Mesenchymal stem cell (in vitro differentiated cells and primary cell): ENCODE measurements at places on chromosomes 3 and 15.
A peak's percentile ranks its signal among the peaks of the same experiment; 100 is the strongest.

DNA sequence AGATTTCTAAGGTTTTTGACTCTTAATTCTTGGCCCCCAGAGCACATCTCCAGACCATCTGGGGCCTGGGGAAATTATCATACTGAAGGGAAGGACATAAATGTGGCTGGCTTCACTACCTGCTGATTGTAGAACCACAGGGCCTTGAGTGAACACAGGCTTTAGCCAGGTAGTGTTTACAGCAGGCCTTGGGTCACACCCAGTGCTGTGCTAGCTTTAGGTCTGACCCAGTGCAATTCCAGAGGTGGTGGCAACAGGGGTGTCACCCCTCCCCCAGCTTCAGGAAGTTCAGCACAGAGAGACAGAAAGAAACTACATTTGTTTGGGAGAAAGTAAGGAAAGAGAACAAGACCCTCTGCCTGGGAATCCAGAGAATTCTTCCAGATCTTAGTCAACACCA, 24.1 kb downstream of the PDCD10 start:
- no peak overlapping the region for H3K27ac ChIP-seq
- DNase-seq, result no peak
- H3K27me3 ChIP-seq, result no peaks in the 10 kb centered on the region
- H3K4me1 ChIP-seq, result no peaks in the 10 kb centered on the region
- H3K4me3 ChIP-seq, result no peak overlapping the region

DNA sequence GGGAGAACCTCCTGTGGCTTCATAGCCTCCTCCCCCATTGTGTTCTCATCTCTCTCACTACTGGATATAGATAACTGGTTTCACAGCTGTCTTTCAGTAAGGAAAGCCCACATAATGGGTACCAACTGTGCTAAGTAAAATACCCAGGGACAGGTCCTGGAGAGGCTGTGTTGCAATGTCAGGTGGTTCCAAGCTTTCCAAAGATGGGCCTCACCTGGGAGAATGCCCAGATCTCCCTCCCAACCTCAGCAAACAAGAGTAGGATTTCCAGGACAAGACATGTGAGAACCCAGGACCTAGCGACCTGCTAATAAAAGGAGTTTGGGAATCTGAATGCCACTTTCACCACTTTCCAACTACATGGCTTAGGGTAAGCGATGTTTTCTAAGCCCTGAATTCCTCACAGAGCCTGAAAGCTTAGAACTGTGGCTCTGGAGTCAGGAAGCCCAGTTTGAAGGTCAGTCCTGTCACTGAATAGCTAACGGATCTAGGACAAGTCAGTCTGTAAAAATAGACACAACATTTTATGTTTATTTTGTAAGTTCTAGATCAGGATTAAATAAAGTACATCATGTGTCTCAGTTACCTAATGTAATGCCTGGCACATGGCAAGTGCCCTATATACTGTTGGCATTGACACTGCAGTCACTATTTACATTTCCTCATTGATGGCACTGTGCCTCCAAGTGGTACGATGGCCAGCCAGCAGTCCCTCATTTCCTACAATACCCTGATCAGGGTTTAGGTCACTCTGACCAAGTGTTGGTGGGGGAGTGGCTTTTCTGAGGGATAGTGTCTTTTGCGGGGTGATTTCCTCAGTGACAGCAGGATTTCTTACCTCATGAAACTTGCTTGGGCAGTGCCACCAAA, 11.9 kb downstream of the CERS3 start:
- no peak for DNase-seq
- H3K27me3 ChIP-seq, result no peaks in the 10 kb centered on the region
- H3K4me3 ChIP-seq, result no peak overlapping the region
- no peaks in the 10 kb centered on the region for H3K4me1 ChIP-seq

DNA sequence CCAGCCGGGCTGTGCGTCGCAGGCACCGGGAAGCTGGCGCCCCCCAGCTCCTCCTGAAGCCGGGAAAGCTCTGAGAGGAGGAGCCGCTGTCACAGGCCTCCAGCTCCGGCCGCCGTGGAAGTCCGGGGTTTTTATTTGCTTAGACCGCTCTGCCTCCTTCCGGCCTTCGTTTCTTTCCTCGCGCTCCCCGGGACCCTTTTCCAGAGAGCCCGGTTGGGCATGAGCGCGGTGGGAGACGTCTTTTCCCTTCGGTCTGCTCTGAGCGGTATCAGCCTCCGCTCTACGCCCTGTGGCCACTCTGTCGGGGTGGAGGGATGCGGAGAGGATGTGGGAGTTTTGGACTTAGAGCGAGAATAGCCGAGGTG, 559 bp downstream of the SENP5 start:
- H3K4me3 ChIP-seq, result peak overlapping the region; percentile 100
- H3K27ac ChIP-seq, result peak overlapping the region; percentile 67
- peak; percentile 61 for DNase-seq
- H3K36me3 ChIP-seq, result peaks cover 5% of the 10 kb centered on the region
- no peaks in the 10 kb centered on the region for H3K27me3 ChIP-seq

GRCh38 chr3:1955750-1956149, 142.9 kb upstream of the CNTN4 start:
- no peak overlapping the region for H3K4me3 ChIP-seq
- no peaks in the 10 kb centered on the region for H3K4me1 ChIP-seq
- no peak for DNase-seq
- no peak overlapping the region for H3K27ac ChIP-seq
- no peaks in the 10 kb centered on the region for H3K27me3 ChIP-seq

DNA sequence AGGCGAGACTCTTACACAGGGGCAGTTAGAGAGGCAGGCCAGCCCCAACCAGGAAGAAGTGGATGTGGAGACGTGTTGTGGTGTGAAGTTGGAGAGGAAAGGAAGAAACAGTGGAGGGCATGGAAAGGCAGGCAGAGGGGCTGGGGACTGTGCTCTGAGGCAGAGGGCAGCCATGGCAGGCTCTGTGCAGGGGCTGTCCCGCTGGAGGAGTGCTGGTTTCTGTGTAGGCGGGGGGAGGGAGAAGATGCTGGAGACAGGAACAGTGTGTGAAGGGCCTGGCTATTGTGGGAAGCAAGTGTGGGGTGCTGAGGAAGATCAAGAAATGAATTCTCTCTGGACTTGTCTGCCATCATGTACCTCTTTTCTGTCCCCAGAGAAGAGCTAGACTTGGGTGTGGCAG, 21.0 kb downstream of the SNAPC5 start:
- H3K36me3 ChIP-seq, result peaks cover 7% of the 10 kb centered on the region
- peaks cover 9% of the 10 kb centered on the region for H3K4me1 ChIP-seq
- no peak for DNase-seq
- H3K4me3 ChIP-seq, result no peak overlapping the region

DNA sequence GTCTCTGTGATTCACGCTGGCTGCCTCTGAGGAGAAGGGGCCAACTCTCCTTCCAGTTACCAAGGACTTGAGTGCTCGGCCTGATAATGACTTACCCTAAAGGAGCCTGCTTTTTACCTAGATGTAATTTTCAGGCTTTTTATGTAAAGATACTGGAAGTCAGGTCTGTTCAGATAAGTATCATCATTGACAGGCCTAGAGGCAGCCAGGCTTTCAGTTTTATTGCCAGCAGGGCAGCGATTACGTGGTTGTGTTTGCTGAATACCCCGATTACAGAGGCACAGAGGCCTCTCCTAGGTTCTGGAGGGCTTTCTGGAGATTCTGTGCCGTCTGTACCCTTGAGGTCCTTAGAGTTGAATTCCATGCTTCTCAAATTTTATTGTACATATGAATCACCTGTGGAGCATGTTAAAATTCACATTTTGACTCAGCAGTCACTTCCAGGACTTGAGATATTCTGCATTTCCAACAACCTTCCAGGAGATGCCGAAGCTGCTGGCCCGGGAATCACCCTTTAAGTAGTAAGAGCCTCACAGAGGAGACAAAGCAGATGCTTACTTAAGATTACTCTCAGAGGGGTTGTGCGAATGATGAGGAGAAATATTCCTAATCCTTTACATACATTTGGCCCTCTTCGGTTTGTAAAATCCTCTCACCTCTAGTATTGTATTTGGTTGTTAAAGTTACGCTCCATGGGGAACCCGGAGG, 160.1 kb upstream of the BHLHE40 start:
- H3K4me3 ChIP-seq, result no peak overlapping the region
- no peak for DNase-seq
- peaks cover 23% of the 10 kb centered on the region for H3K4me1 ChIP-seq
- peaks cover 9% of the 10 kb centered on the region for H3K36me3 ChIP-seq
- H3K27ac ChIP-seq, result no peak overlapping the region
- H3K27me3 ChIP-seq, result peaks cover 3% of the 10 kb centered on the region

- H3K4me1 ChIP-seq, result no peaks in the 10 kb centered on the region
- no peaks in the 10 kb centered on the region for H3K36me3 ChIP-seq
- no peak for DNase-seq
Measured at GRCh38 chr15:93855181-93855826, 376.1 kb upstream of the MCTP2 start.

GRCh38 chr3:182241766-182242488, 530.2 kb downstream of the SOX2 start:
- no peaks in the 10 kb centered on the region for H3K27me3 ChIP-seq
- no peaks in the 10 kb centered on the region for H3K36me3 ChIP-seq
- peak overlapping the region; percentile 22 for H3K27ac ChIP-seq
- peak; percentile 24 for DNase-seq
- peaks cover 3% of the 10 kb centered on the region for H3K4me1 ChIP-seq

DNA sequence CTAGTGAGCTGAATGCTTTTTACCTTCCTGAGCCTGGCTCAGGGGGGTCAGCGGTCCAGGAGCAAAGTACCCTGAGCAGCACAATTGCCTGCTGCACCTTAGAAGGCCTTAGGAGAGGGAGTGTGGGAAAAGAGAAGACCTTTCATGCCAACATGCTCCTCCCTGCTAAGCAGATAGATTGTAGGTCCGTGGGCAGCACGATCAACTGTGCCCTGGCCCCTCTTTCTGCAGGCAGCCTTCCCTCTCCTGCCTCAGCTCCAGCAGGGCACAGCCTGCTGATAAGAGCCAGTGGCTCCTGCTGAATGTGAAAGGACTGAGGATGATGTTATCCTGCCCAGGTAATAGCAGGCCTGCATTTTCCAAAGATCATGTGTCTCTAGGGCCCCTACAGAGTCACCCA, 4.1 kb downstream of the CORO2B start:
- H3K4me3 ChIP-seq, result no peak overlapping the region
- no peak overlapping the region for H3K27ac ChIP-seq
- peaks cover 67% of the 10 kb centered on the region for H3K4me1 ChIP-seq
- no peaks in the 10 kb centered on the region for H3K27me3 ChIP-seq
- no peak for DNase-seq

DNA sequence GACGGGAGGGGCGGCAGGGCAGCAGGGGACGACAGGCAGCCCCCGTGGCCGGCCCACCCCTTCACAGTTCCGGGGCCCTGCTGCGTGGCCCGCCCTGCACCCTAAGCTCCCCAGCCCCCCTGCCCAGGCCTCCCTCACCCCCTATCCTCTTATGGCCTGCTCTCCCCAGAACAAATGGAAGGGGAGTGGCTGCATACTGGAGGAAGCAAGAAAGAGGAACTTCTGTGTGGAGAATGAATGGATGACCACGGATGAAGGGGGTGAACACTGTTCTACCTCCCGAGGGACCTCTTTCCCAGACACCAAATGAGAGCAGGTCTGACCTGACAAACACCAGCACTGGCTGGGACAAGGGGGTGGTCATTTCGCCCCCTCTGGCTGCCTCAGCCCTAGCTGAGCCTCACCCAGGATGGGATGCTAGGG, 25.0 kb downstream of the SEC61A1 start:
- DNase-seq, result no peak
- peaks cover 54% of the 10 kb centered on the region for H3K4me1 ChIP-seq
- H3K27ac ChIP-seq, result no peak overlapping the region
- peaks cover 11% of the 10 kb centered on the region for H3K36me3 ChIP-seq

DNA sequence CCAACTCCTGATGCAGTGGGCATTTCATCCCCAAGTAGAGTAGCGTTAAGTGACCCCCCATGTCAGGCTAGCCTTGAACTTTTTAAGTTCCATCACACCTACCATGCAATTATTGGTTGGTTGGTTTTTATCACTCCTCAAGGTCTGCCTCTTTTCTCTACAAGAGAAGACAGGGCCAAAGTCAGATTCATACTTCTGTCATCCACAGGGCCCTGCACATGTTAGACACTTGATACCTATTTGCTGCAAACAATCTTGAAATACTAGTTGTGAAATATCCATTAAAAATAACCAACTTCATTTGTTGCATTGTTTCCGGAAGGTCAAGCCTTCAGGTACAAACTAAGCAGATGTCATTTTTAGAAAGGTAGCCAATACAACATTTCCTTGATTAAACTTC, 1.2 kb downstream of the CMSS1 start:
- no peak for DNase-seq
- no peaks in the 10 kb centered on the region for H3K36me3 ChIP-seq
- peak overlapping the region; percentile 88 for H3K4me3 ChIP-seq
- peaks cover 2% of the 10 kb centered on the region for H3K4me1 ChIP-seq
- H3K27ac ChIP-seq, result no peak overlapping the region

DNA sequence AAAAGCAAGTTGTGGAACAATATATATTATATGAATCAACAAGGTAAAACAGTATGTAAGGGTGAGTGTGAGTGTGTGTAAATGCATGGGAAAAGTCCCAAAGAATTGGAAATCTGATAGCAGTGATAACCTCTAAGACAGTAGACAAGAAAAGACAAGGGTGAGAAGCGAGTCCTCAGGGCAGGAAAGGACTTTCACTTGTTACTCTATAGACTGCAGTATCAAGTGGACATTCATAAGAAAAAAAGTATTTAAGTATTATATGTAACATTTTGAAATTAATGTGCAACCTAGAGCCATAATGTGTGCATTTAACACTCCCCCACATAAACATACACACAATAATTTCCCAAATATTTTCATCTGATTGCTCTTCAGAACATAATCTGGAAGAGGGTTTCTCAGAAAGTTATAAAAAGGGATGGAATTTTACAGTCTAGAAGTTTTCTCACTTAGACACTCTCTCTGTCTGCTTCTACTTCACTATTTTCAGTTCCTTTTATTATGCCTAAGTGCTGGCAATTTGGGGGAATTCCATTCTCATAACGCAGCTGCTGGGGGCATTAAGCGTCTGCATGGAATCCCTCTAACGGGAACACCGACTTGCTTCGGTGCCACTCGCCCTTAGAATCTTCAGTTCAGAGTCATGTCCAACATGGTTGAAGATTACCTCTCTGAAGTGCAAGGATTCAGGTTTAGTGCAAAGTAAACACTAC, 50.0 kb upstream of the CDIN1 start:
- DNase-seq, result no peak
- no peaks in the 10 kb centered on the region for H3K27me3 ChIP-seq
- H3K27ac ChIP-seq, result no peak overlapping the region

- H3K36me3 ChIP-seq, result no peaks in the 10 kb centered on the region
- no peak overlapping the region for H3K4me3 ChIP-seq
- no peak overlapping the region for H3K27ac ChIP-seq
- no peaks in the 10 kb centered on the region for H3K27me3 ChIP-seq
- no peaks in the 10 kb centered on the region for H3K4me1 ChIP-seq
- DNase-seq, result no peak
Measured at GRCh38 chr15:91136386-91136923, 36.4 kb downstream of the SV2B start.
